ENCODE measurements at places on chromosomes 5 and 9. TPM values are rescaled to one million over a fixed set of nuclear protein-coding genes. Genes with fewer than 3 reads are reported as not detected.

- no peak for DNase-seq
Measured at GRCh38 chr5:74415695-74416102, 224.8 kb downstream of the ENC1 start.

- no peak for DNase-seq
Measured at GRCh38 chr9:32069169-32069813, 315.2 kb upstream of the ACO1 start.

- no peak for DNase-seq
Measured at GRCh38 chr9:110116543-110116885, 91.4 kb downstream of the C9orf152 start.

DNA sequence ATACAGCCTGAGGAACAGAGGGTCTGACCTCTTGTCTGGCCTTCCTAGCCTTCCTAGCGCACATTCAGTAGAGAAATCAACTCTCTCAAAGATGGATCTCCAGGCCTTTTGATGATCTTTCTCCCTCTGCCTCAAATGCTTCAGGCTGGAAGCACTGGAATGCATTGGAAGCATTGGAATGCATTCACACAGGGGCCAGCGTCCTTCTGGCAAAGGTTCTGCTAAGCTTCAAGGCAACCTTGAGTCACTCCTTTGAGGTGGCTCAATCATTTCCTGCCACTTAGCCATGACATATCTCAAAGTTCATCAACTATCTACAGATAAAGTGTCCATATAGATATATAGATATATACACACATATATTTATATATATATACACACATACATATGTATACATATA is 42.9 kb downstream of the OR2K2 start:
- no peak for DNase-seq

GRCh38 chr9:3980771-3981170 is 319.1 kb downstream of the GLIS3 start:
- DNase-seq = no peak

DNA sequence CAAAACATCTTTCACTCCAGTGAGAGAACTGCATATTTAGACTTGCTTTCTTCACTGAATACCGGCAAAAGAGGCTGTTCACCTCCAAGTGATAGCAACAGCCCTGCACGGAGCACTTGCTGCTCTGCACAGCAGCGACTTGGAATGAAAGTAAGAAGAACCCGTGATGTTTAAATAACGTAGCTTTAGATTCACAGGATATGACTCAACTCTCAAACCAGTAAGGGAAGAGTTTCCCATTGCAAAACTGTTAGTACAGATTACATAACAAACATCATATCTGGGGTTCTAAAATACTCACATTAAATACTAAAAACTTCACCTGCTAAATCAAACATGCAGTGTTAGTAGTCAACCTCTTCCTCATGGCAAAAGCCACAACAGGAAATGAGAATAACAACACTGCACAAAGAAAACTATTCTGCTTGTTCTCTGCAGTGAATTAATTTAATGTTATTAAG is 203.4 kb downstream of the MCTP1 start:
- DNase-seq = peak; percentile 73

GRCh38 chr9:132209228-132209627 is 47.4 kb downstream of the NTNG2 start:
- no peak for DNase-seq

GRCh38 chr5:133496631-133497030 is 115.7 kb downstream of the FSTL4 start:
- no peak for DNase-seq

DNA sequence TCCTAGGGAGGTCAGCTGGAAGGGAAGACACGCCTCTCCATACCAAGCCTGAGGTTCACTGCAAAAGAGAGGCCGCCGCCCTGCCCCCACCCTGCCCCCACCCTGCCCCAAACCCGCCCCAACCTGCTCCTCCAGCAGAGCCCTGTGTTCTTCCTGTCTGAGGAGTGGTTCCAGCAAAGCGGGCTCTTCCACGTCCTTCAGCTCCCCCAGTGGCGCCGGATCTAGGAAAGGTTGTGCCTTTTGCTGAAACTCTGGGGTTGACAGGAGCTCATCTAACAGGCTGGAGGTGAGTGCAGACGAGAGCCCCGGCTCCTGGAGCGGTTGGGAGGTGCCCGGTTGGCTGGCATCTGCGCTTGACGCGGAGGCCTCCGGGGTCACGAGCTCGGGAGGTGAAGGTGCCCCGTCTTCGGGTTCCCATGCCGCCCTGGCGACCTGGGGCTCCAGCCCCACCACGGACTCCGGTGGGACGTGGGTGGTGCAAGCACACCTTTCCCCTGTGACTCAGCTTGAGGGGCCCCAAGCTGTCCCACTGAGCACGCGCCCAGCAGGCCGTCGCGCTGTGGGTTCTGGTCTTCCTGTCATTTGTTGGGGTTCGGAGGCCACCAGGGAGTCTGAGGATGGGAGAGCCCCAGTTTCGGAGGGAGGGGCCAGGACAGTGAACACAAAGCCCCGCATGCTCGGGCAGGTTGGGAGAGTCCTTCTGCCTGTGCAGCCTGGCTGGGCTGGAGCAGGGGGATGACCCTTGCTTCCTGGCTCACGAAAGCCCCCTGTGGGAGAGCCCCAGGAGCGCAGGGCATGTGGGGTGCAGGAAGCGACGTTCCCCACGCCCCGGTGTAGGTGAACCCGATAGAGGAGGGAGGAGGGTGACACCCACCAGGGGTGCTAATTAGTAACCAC is 1467.1 kb downstream of the FOXD4L5 start:
- DNase-seq = peak; percentile 82

- no peak for DNase-seq
Measured at GRCh38 chr9:137757613-137758029, 120.0 kb upstream of the CACNA1B start.

DNA sequence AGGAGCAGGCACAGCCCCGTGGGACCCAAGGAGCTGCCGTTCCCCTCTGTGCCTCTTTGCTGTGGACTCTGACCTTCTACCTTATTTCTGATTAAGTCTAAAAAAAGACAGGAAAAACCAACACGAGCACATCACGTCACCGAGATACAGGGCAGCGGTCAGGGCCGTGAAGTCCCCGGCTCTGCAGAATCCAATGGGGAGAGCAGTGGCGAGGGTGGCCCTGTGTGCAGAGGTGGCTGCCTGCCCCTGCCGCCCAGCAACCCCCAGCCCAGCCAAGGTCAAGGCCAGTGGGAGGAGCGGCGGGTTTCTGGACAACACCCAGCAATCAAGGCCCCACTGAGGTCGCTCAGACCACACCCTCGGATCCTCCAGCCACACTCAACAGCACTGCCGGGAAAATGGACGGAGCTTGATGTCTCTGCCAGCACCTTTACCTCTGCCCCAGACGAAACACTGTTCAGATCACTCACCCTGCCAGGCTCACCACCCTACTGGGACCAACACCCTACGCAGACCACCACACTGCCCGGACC is 32.7 kb upstream of the SLC9A3 start:
- DNase-seq = no peak

- peak; percentile 59 for DNase-seq
Measured at GRCh38 chr9:70510157-70510770, 95.8 kb upstream of the KLF9 start.

- no peak for DNase-seq
Measured at GRCh38 chr5:137395011-137395755, 103.9 kb downstream of the SPOCK1 start.

GRCh38 chr9:125277411-125277810 is 15.8 kb downstream of the GAPVD1 start:
- DNase-seq = no peak

DNA sequence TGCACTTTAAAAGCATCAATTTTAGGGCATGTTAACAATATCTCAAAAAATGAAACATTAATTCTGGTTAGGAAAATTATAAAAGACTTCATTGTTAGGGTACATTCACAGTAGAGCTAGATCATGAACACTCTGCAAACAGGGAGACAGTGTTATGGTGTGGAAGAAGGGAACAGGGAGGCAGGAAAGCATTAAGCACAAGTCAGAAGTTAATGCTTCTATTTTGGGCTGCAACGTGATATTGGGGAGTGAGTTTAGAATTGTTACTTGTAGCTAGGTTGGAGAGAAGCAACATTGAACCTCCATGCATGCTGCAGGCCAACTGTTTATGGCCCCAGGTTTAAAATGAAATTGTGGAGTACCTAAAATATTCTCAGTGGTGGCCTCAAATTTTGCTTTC is 278.1 kb upstream of the NMUR2 start:
- DNase-seq = no peak

- DNase-seq = no peak
Measured at GRCh38 chr5:31407921-31408693, 123.8 kb downstream of the DROSHA start.

DNA sequence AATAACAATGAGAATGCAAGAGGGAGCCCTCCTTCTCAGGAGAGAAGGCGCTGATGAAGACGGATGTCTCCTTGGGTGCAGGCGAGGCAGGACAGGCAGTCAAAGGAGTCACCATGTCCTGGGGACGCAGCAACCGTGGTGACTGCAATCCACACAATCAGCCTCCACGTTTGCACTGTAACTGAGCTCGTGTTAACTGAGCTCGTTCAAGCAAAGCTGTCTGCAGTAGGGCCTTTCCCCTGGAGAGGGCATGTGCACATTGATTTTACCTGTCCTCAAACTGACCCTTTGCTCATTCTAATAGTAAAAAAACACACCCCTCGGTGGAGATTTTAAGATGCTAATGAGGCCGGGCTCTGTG is 2.8 kb downstream of the SARDH start:
- no peak for DNase-seq

DNA sequence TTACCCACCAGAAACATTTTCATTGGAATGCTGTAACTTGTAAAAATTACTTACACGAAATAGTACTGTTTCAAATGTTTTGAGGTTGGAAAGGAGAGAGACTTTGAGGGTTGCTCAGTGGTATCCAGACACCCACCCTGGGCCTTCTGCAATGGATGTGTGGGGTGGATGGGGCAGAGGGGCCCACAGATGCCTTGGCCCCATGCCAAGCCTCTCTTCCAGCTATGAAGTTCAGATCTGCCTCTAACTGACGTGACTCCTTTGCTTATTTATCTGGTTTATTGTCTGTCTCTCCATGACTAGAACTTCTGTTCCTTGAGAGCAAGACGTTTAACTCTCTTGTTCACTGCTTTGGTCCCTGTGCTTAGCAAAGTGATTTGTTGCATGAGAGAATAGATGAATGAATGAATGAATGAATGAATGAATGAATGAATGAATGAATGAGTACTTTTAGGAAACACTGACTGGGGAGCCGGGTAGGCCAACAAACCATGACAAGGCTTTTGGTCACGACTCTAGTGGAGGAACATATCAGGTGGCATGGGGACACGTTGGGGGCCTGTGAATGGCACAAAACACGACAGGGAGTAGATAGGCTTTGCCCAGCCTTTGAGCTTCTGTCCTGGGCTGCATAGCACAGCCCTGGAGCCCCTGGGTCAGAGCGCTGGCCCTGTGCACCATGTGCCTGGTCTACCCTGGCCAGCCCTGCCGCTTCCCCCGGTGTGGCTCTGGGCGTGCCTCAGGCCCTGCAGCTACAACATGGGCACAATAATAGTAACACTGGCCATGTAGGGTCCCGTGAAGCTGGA is 31.8 kb downstream of the AK8 start:
- no peak for DNase-seq

GRCh38 chr5:72138943-72139521 is 31.8 kb downstream of the MAP1B start:
- DNase-seq = no peak

GRCh38 chr5:95866435-95867040 is 44.0 kb upstream of the GLRX start:
- no peak for DNase-seq

DNA sequence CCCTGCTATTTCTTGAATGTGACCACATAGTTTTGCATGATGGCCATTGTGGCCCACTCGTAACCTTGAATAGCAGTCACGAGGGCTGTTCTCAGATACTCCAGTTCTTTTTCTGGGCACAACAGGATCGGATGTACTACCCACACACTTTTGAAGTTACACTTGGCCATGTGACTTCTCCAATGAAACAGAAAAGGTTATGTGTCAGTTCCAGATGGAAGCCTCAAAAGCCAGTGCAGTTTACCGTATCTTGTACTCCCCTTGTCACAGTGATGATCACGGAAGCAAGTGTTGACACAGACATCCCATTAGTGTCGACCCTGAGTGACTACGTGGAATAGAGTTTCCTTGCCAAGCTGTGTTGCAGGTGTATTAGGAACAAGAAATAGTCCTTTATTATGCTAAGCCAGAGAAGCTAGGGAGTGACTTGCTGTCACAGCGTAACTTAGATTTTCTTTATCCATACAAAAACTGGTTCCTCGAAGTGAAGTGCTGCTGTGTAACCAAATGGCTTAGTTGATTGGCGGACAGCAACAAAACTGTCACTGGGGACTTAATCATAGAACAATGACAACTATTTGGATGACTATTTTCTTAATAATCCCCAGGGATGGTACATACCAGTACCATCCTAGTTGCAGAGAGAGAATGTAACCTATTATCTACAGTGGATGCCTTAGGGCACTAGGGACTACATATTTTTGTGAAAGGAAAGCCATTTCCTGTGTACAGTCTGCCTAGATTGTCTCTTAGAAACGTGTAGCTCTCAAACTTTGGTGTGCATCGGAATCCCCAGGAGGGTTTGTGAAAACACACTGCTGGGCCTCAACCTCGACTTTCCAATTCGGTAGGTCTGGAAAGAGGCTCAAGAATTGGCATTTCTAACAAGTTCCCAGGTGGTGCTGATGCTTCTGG is 90.1 kb upstream of the DMRT1 start:
- DNase-seq = no peak

DNA sequence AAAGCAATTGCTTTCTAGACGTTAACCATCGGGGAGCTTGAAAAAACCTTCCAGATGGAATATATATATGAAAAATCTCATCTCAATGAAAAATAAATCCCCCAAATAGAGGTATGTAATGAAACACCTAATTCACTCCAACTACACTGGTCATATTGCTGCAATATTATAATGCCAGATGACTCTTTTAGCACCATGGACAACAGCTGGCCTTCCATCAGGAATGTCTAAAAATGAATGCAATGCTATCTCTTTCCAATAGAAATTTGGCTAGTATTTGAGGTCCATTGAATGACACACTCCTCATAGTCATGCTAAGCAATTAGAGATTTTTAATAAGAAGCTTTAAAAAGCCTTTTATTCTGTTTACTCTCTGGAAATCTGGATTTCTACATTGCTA is 340.2 kb upstream of the BRINP1 start:
- DNase-seq = no peak

DNA sequence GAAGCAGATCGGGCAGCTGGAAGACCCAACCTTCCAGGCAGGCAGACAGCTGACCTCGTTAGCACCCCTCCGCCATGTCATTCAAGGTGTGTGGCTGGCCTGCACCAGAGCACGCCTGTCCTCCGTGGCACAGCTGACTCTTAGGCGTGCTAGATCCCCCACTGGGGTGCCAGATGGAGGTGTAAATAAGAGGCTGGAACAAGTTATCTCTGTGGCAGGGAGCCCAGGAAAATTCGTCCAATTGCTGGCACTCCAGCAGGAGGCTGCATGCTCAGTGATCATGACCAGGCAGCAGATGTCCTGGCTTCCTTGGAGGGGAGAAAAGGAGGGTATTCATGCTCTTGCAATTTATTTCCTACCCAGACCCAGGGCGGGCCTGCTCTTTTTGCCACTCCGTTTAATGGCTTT is 7.8 kb upstream of the ALDOB start:
- DNase-seq = no peak

The GFM2 gene
- total RNA-seq = 19.8 TPM

The PCDHGB6 gene
- total RNA-seq = 7.7 TPM

The CDO1 gene
- total RNA-seq = 12.8 TPM

The PKD2L2 gene
- total RNA-seq = not detected

The ANXA6 gene
- 120 TPM for total RNA-seq

The CNTLN gene
- 9.2 TPM for total RNA-seq

The IFNK gene
- total RNA-seq = not detected

The ODF2 gene
- total RNA-seq = 20.3 TPM

The PLAC8L1 gene
- not detected for total RNA-seq

The CAMK4 gene
- total RNA-seq = 2.7 TPM

The PDGFRB gene
- 89.3 TPM for total RNA-seq

The TICAM2 gene
- 5.8 TPM for total RNA-seq

The IFNA21 gene
- not detected for total RNA-seq

The FBLL1 gene
- not detected for total RNA-seq

The AJM1 gene
- 3.5 TPM for total RNA-seq

All from lower lobe of right lung (tissue), 2 donors.